Right lobe of liver (tissue), 6 donors: ENCODE measurements at places on chromosomes 3 and 15. TPM values are rescaled to one million over a fixed set of nuclear protein-coding genes. Genes with fewer than 3 reads are reported as not detected.

The ITGB5 gene
- 123 TPM for total RNA-seq

The SPTSSB gene
- 1.4 TPM for total RNA-seq

The FETUB gene
- total RNA-seq: 76.5 TPM

The RGMA gene
- 0.20 TPM for total RNA-seq

The TRH gene
- total RNA-seq: not detected

The KNG1 gene
- total RNA-seq: 1,149 TPM

The STARD9 gene
- total RNA-seq: 0.70 TPM

The CHRNA5 gene
- not detected for total RNA-seq

The CPB1 gene
- total RNA-seq: not detected

The TOPAZ1 gene
- total RNA-seq: not detected

The TM6SF1 gene
- total RNA-seq: 1.4 TPM

The TMEM115 gene
- 16.9 TPM for total RNA-seq

The GCNT3 gene
- 3.8 TPM for total RNA-seq

The LPP gene
- 41.5 TPM for total RNA-seq

The TTLL13 gene
- total RNA-seq: not detected

The C15orf62 gene
- total RNA-seq: 0.78 TPM

The RHOV gene
- total RNA-seq: not detected

The CCDC39 gene
- not detected for total RNA-seq

The KLHL25 gene
- total RNA-seq: 6.2 TPM

The ASB14 gene
- total RNA-seq: not detected

The REC114 gene
- not detected for total RNA-seq

The TPRG1 gene
- 29.7 TPM for total RNA-seq

The CCNB2 gene
- total RNA-seq: 2.1 TPM

The ZBED2 gene
- total RNA-seq: not detected

The CD80 gene
- total RNA-seq: 0.26 TPM

The CHRNA3 gene
- not detected for total RNA-seq

The PTX3 gene
- not detected for total RNA-seq

The HYAL3 gene
- total RNA-seq: 2.7 TPM

The SERINC4 gene
- total RNA-seq: not detected

The PFKFB4 gene
- 1.5 TPM for total RNA-seq

The PRR20G gene
- total RNA-seq: not detected

The NT5DC2 gene
- total RNA-seq: 12.5 TPM

The AADACL2 gene
- total RNA-seq: not detected

The GATA2 gene
- 1.2 TPM for total RNA-seq

The NAALADL2 gene
- 3.4 TPM for total RNA-seq
